Panc1 (cell line): ENCODE measurements at places on chromosomes 12 and 14. TPM values are rescaled to one million over a fixed set of nuclear protein-coding genes. Genes with fewer than 3 reads are reported as not detected.

DNA sequence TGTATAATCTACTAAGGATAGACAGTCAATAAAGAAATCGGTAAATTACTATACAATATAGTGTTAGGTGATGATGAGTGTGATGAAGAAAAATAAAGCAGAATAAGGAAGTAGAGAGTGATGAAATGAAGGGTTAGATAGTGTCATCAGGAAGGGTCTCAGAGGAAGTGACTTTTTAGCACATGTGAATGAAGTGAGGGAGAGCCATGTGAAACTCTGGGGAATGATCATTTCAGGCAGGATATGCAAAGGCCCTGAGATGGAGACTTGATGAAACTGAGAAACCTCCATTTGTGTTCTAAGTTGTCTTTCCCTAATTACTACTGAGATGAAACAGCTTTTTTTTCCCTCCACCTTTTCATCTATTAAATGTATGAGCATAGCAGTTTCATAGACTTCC, 19.4 kb upstream of the GNPTAB start:
- no peak for DNase-seq

GRCh38 chr12:32482226-32482625, 82.9 kb downstream of the FGD4 start:
- no peak for DNase-seq

DNA sequence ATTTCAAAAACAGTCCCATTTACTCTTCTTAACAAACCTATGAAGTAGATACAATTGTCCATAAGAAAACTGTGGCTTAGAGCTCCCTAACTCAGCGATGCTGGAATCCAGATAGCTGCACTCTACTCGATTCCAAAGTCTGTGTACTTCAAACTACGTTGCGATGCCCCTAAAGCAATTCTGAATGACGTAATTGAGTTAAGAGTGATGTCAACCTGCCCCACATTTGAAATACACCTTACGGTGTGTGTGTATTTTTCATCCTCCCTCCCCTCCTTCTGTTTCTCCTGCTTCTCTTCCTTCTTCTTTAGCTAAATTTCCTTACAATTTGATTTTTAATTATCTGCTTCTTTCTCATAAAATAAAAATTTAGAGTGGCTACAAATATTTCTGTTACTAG, 31.9 kb upstream of the RAP1B start:
- DNase-seq: no peak

DNA sequence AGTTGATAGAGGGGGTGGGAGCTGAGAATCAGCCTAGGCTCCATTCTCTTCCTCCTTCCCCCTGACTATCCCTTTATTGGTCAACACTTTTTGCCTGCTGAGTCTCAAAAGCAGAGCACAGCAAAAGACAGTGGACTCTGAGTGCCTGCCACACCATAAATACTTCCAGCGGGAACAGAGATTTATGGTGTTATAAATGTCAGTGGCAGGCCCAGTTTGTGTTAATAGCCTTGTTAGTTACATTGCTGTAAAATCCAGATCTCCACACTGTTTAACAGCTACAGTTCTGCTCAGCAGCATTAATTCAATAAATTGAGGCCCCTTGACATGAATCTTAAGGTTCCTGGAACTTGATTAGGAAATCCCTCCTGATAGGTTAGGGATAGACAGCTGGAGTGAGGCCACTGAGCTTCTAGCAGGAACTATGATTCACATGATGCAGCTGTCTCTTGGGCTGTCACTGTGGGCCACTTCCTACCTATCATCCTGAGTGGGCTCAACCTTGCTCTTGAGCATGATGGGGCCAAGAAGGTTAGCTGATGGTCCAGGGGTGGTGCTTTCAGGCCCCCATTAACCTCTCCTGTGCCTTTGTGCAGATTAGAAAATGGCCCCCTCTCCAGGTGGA, 295.2 kb upstream of the SRRM4 start:
- DNase-seq: no peak

MAP1LC3B2 gene
- 1.9 TPM for total RNA-seq

MAP3K9 gene
- 12.1 TPM for total RNA-seq
